ENCODE measurements at places on chromosomes 13 and 19.

DNA sequence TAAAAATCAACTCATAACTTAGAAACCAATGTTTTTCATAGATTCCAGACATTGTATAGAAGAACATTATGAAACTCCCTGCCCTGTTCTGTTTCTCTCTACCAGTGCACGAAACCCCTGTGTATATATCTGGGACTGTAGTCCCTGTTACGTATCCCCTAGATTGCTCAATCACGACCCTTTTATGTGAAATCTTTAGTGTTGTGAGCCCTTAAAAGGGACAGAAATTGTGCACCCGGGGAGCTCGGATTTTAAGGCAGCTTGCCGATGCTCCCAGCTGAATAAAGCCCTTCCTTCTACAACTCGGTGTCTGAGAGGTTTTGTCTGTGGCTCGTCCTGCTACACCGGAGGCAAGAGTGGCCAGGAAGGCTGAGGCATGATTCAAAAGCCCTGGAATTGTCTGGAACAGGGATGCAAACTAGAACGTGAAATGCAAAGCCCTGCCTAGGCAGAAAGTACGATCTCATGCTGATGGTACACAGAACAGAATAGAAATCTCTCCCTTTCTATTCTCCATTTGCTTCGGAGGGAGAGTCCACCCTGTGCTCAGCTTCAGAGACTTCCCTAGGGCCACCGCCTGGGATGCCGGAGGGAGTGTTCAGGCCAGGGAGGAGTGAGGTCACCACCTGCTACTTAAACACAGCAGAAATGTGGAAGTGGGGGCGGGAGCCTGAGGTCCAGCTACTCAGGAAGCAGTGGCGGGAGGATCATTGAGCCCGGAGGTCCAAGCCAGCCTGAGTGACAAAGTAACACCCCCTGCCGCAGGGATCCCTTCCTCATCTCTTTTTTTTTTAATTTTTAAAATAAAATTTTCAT lies 758 bp upstream of the ZNF888 start:
- peak; percentile 25 for DNase-seq

DNA sequence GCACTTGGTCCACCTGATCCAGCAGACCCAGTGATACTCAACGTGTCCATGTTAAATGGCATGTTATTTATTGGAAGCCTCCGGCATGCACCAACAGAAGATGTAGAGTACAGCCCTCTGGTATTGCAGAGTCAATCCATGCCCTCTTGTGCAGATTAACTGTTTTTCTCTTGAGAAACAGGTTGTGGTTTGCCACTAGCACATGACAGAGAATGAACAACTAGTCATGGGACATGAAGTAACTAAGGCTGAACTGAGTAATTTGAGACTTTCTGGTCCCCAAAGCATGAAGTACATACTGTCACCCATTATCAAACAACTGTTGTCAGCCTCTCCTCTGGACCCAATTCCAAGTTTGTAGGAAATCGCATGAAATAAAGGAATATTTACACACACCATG lies 3.2 kb downstream of the ZNF562 start:
- no peak for DNase-seq

GRCh38 chr19:10191347-10191746 lies 3.4 kb downstream of the DNMT1 start:
- no peak for DNase-seq

DNA sequence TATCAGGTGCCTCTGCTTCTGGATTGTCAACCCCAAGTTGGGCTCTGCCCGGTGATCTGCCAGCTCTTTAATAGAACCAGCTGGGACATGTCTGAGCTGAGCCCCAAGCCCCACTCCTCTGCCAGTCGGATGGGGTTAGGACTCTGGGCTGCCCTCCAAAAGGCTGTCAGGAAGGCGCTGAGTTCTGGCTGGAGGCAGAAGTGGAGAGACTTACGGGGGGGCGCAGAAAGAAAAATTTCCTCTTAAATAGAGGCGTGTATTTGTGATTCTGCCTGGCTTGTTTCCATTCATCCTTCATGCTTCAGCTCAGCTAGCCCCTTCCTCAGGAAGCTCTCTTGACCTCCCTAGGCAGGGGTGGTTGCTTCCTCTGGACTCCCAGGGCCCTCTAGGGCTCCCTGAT lies 985 bp upstream of the KCNK6 start:
- DNase-seq, result no peak

DNA sequence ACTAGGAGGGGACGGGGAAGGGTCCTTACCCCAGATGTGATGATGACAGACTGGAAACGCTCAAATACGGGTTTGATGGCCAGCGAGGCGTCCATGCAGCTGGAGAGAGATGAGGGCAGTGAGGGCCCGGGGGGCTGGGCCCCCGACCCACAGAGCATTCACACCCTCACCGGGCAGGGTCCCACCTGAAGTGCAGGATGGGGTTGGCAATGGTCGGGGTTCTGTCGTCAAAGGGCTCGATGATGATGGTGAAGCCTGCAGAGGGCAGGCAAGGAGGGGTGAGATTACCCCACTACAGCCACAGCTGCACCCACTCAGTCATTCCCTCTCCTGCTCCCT lies 13.0 kb downstream of the ERCC2 start:
- no peak for DNase-seq

GRCh38 chr13:26987486-26988013 lies 184.1 kb downstream of the USP12 start:
- no peak for DNase-seq

Measured in midbrain (tissue), 1 donor.